ENCODE measurements at places on chromosomes 4 and X. TPM values are rescaled to one million over a fixed set of nuclear protein-coding genes. Genes with fewer than 3 reads are reported as not detected.

Gene SUPT20HL1
- total RNA-seq = not detected

Gene OTC
- 1.8 TPM for total RNA-seq

Gene SCRG1
- total RNA-seq = 4.1 TPM

DNA sequence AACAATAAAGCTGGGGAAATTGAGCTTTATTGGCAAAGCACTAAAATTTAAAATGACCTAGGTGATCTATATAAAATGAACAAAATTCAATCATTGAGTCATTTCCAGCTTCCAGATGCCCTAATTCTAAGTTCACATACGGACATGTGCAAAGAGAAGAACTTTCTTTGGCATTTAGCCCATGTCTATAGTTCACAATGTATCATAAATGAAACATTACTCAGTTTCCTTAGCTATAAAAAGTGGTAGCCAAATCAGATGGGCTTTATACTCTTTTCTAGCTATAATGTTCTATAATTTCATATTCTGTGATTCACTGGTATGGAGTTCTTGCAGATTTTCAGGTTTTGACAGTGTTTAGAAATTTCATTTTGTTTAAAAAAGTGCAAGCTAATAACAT is 327.4 kb downstream of the KCTD8 start:
- DNase-seq = no peak

DNA sequence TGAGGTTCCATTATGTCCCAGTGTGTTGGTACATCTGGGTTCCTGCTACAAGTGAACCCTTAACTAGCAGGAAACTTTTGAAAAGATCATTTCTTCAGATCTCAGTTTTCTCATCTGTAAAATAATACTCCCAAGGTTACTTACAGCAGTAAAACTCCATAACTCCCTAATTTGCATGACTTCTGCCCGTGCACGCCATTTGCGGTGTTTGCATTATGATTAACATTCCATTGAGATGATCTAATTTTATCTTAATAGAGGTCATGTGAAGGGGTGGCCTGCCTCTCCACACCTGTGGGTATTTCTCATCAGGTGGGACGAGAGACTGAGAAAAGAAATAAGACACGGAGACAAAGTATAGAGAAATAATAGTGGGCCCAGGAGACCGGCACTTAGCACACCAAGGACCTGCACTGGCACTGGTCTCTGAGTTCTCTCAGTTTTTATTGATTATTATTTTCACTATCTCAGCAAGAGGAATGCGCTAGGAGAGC is 219.8 kb downstream of the TLL1 start:
- DNase-seq = no peak

GRCh38 chr4:98653890-98654867 is 4.2 kb downstream of the TSPAN5 start:
- peak; percentile 40 for DNase-seq

- DNase-seq = no peak
Observed at GRCh38 chrX:84477114-84477513, 25.1 kb downstream of the HDX start.

All from uterus (tissue), 4 donors.